ENCODE measurements at places on chromosomes 16 and 17.

- no peak for DNase-seq
These were observed 315.5 kb upstream of the RBFOX1 start for GRCh38 chr16:7017006-7017662.

DNA sequence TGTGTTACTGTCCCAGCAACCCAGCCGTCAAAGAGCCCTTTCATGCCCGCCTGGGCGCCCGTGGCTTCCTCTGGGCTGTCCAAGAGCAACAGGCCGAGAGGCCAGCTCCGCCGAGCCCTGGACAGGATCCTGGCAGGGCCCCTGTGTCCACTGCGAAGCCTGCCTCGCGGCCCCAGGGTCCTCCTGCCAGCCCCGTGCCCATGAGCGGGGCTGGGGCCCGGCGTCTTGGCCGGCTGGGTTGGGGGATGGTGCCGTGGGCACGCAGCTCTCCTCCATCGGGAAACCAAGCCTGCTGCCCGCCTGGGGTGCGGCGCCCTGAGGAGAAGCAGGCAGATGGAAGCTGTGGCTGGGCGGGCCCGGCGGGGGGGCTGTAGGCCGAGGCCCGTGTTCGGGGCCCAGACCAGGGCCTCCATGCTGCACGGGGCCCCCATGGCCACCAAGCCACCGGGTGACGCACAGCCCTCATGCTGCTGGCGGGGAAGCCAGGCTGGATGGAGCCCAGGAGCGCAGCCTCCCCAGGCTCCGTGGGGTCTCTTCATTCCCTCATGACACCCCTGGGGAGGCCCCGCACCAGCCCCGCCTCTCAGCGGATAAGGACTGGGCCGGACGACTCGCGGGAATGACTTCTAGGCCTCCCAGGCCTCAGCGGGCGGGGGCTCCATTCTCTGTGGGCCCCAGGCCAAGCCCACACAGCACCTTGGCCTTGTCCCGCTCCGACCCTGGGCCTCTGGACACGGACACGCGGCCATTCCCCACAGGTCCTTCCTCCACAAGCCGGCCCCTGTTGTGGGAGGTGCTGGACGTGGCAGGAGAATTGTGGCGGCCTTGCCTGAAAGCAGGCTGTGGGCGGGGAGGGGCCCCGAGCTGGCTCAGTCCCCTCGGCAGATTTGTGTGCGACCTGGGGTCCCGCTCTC, at the start of gene C1QTNF8:
Gene C1QTNF8, minus strand, starts transcription at position 76 of the 914 bp plus-strand sequence. CDS start 1,322 bp downstream, outside the sequence.
- DNase-seq, result no peak

DNA sequence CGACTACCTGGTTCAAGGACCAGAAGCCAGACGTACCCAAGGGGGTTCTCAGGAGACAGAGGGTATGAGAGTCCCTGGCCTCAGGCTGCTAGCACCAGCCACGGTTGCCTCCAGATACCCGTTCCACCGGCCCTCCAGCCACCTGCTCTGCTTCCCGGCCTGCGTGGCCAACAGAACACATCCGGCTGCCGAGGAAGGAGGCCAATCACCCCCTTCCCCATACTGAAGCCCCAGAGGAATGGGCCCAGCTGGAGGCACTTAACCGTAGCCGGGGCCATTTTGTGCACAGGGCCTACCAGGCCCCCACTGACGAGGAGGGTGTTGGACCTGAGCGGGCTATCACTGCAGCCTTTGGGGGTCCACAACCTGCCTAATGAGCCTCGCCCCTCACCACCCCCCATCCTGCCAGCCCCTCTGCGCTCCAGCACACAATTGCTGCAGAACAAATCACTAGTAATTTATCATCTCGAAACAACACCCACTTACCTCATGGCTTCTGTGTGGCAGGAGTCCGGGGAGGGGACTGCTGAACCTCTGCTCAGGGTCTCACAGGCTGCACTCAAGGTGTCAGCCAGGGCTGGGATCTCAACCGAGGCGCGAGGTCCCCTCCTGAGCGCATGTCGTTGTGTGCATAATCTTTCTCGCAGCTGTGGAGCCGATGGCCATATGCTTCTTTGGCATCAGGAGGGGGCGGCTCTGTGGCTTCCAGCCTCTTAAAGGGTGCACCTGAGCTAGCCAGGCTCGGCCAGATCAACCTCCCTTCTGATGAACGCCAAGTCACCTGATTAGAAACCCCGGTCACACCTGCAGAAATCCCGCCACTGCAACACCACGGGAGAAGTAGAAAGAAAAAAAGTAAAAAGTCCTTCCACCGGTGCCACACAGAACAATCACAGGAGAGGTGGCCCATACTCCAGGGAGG, 10.1 kb upstream of the KREMEN2 start:
- DNase-seq, result no peak

DNA sequence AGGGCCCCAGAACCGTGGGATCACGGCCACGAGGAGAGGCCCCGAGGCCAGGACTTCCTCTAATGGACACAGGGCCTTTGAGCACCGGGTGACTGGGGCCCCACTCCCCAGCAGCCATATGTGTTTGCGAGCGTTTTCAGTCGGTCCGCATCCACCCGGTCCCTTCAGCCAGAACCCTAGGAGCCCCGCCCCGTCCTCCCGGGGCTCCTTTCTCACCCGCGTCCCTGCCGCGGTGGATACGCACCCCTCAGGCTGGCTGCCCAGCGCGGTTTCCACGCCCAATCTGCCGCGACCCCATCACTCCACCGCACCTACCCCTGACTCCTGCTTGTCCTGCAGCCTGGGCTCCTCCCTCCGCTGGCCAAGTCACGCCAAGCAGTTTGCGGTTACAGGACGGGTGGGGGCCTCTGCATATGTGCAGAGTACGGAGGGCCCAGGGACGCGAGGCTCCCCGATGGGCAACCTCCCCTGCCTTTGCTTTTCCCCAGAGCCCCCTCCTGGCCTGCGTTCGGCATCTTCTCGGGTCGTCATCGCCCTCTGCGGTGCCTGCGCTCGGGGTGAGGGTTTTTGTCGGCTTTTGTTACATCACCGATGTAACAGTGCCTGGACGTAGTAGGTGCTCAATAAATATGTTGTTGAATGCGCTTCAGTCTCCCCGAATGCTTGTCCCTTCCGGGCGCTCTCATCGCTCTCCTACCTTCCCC, 1.0 kb upstream of the TTYH2 start:
- no peak for DNase-seq

DNA sequence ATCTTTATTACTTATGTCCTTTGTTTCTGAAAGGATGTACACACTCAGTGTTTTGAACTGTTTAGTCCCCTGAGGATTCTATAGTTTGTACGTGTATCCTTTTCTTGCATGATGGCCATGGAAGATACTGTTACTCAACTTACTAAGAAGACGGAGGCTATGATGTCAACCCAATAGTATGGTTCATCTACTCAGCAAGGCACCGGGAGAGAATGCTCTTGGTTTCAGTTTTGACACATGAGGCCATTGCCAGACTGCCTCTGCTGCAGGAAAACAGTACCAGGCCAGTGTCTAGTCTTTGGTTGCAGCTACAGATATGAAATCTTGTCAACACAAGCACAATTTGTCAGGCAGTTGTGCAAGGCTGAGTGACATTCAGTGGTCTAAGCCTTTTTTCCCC, 134.5 kb downstream of the MRTFB start:
- DNase-seq, result no peak

- no peak for DNase-seq
These were observed 229.4 kb downstream of the CCDC182 start for GRCh38 chr17:57515662-57516211.

All from HFFc6 (cell line).